ENCODE measurements at places on chromosomes 4 and X.

DNA sequence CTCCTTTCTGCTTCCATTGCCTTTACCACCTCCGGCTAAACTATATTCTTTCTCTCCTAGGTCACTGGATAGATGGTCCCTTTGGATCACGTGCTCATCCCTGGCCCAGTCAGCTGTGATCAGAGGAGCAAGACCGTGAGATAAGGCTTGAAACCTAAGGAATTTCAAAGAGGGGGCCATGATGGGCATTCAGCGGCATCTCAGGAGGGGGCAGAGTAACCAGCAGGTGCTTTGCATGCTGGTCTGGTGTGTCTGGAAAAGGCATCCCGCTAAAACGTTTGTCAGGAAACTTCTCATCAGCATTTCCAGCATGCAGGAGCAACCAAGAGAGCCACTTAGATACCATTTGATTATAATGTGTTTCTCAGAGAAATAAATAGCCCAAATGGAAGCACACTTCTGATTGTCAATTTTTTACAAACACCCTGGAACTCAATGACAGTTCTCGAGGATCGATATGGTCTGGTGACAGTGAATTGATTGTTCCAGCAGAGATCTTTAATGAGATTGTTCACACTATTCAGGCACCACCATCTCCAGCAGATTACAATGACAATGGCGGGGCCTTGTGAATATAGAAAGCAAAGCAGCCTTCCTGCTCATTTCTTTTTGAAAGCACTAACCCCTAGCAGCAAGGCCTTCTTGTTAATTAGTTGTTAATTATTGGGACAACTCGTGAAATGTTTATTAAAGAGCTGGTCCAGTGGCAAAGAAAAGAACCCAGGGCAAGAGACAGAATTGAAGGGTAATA, 327.1 kb downstream of the PTTG2 start:
- DNase-seq = peak; percentile 58

DNA sequence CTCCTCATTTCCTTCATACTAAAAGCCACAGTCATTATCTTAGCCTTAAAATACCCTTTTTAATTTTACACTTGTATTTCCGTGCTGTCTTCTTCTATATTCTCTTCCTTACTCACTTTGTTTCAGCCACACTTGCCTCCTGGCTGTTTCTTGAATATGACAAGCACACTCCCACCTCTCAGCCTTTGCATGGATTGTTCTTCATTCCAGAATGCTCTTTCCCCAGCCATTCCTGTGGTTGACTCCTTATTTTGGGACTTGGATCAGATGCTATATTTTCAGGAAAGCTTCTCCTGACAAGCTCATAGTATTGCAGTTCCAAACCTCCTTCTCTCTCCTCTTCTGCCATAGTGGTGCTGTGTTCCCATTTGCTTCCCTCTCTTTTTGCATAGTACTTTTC, 291.3 kb downstream of the PDHA2 start:
- DNase-seq = no peak

DNA sequence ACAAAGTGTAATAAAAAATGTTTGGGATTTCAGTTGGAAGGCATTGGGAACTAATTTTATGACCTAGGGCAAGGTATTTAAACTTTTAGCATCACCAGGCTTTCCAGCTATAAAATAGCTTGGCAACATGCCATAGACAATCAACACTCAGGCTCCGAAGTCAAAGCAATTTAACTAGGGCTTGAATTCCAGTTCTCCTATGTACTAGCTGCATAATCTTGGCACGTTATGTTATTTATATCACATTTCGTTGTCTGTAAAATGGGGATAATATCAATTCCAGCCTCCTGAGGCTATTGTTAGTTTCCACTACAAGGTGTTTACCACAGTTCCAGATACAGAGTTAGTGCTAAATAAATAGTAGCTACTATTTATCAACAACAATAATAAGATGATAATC, 78.8 kb downstream of the DMD start:
- peak; percentile 73 for DNase-seq

- no peak for DNase-seq
Measured at GRCh38 chr4:85909851-85910250, 434.9 kb downstream of the ARHGAP24 start.

GRCh38 chrX:152573866-152574265, 63.8 kb upstream of the GABRQ start:
- DNase-seq = no peak

- no peak for DNase-seq
Measured at GRCh38 chr4:110012917-110013316, 100.2 kb downstream of the EGF start.

DNA sequence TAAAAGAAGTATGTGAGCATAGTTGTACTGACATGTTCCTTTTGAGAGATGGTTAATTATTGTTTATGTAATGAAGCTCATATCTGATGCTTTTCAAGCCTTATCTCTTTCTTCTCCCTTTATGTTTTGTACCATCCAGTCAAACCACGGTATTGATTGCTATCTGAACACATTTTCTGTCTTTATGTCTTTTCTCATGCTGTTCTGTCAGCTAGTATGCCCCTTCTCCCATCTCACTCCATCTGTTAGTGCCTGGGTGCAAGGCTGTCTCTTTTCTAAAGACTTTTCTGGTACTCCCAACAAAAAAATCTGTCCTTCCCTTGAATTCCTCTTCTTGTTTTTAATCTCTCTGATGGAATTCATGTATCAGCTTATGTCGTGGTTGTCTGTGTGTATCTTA, 883.8 kb upstream of the IGFBP7 start:
- DNase-seq = no peak

DNA sequence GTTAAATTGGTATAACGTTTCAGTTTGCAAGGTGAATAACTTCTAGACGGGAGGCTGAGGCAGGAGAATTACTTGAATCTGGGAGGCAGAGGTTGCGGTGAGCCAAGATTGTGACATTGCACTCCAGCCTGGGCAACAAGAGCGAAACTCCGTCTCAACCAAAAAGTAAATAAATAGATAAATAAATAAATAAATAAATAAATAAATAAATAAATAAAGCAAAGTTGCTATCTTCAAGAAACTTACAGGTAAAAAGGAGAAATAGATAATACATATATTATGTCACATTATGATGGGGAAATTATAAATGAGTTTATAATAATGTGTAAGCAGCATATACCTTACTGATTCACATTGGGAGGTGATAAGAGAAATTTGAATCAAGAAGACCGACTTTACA, 1966.0 kb downstream of the PCDH7 start:
- no peak for DNase-seq

GRCh38 chr4:48191758-48192157, 57.7 kb upstream of the TXK start:
- no peak for DNase-seq

Data from NCI-H345 (cell line).